ENCODE measurements at places on chromosomes 12 and 14. TPM values are rescaled to one million over a fixed set of nuclear protein-coding genes. Genes with fewer than 3 reads are reported as not detected.

DNA sequence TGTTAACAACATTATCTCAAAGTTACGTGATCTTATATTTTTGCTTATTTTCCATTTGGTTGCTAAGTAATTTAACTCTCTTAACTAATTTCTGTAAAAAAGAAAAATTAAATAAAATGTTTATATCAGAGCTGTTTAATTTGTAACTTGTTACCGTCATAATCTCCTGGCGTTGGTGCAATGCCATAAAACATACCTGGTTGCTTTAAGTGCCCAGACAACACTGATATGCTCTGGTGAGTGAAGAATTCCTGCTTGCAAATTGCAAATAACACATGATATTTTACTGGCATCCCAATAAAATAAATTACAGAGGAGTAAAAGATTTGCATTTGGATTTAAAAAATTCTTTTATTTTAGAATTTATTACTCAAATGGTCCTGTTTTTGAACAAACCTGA is 640.1 kb upstream of the MIS18BP1 start:
- no peak for DNase-seq

- DNase-seq: no peak
Measured at GRCh38 chr12:79402606-79403005, 288.2 kb downstream of the PAWR start.

- no peak for DNase-seq
Measured at GRCh38 chr12:14188744-14189143, 176.7 kb upstream of the ATF7IP start.

TULP3 gene
- 9.1 TPM for total RNA-seq

PSMC1 gene
- 42.1 TPM for total RNA-seq

TAS2R30 gene
- 2.9 TPM for total RNA-seq

Measured in CD4-positive, alpha-beta memory T cell (primary cell).